Left lung (tissue), 14 donors: ENCODE measurements at places on chromosomes 16 and 17. TPM values are rescaled to one million over a fixed set of nuclear protein-coding genes. Genes with fewer than 3 reads are reported as not detected.

GRCh38 chr17:36198831-36199465 is 2.4 kb upstream of the CCL3L1 start:
- DNase-seq, result no peak

DNA sequence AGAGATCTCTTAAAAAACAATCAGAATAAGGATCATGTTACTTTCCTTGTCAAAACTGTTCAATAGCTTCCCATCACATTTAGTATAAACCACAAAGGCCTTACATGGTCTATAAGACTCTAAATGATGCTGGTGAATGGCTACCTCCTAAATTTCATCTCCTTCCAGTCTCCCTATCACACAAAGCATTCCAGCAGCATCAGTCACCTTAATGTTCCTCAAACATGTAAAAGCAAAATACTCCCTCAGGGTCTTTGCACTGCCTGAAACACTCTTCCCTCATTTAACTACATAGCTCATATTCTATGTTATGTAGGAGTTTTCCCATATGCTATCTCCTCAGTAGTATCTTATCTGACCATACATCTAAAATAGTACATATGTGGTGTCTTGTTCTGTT is 53.5 kb upstream of the INTS2 start:
- no peak for DNase-seq

DNA sequence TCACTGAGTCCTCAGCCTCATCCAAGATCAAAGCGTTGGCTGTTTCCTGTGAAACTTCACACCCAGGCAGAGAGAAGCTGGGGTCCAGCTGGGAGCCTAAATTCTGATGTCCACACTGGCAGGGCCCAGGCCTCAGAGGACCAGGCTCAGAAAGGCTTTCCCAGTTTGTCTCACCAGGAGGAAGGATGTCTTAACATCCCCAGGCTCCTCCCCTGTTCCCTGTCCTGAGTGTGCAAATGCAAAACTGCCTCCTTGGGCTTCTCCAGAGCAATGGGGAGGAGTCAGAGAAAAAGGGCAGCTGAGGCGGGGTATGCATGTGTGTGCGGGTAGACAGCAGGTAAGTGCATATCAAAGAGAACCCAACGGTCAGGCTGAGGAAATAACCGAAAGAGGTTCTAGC is 45.7 kb downstream of the CUEDC1 start:
- DNase-seq, result no peak

DNA sequence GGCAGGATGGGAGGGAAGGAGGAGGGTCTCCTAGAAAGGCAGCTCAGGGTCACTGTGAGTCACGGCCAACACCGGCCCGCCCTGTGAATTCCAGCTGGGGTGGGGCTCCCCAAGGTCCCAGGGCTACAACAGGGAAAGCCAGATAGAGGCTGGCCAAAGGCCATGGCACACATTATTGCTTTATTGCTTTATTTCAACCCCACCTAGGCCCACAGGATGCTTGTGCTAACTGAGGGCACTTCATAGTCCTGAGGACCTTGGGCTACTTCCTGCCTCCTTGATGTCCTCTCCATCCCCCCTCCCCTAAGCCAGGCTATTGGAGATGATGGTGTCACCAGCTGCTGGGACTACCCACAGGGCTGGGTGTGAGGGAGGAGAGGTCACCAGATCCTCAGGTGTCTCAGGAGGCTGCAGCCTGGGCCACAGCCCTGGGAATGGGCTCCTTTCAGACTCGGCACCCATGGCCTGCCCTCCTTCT is 26.1 kb downstream of the LRRC75A start:
- peak; percentile 38 for DNase-seq

DNA sequence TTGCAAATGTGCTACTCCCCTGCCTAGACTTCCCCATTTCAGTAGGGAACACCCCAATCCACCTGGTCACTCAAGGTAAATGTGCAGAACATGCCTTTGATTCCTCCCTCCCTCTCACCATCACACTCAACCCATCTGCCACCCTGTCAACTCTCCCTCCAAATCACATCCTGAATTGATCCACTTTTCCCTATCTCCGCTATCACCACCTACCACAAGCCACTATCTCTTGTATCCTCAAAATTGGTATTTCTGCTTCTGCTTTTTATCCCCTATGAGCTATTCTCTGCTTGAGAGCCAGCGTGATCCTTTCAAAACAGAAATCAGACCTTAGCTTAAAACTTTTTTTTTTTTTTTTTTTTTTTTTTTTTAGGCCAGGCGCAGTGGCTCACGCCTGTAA is 5.4 kb upstream of the NOL11 start:
- no peak for DNase-seq

GRCh38 chr17:4751932-4752331 is 12.2 kb upstream of the CXCL16 start:
- DNase-seq, result no peak

- DNase-seq, result peak; percentile 49
Observed at GRCh38 chr16:30903596-30903995, 7.2 kb downstream of the CTF1 start.

- no peak for DNase-seq
Observed at GRCh38 chr17:78995761-78996451, 13.7 kb downstream of the CANT1 start.

GRCh38 chr17:20264996-20265395 is 202.3 kb downstream of the LGALS9B start:
- DNase-seq, result no peak

- DNase-seq, result no peak
Observed at GRCh38 chr17:3894911-3895343, 2.1 kb upstream of the CAMKK1 start.

GRCh38 chr17:81447331-81447933 is 52.2 kb downstream of the BAHCC1 start:
- DNase-seq, result no peak

- no peak for DNase-seq
Observed at GRCh38 chr16:78399384-78399783, 299.9 kb downstream of the WWOX start.

DNA sequence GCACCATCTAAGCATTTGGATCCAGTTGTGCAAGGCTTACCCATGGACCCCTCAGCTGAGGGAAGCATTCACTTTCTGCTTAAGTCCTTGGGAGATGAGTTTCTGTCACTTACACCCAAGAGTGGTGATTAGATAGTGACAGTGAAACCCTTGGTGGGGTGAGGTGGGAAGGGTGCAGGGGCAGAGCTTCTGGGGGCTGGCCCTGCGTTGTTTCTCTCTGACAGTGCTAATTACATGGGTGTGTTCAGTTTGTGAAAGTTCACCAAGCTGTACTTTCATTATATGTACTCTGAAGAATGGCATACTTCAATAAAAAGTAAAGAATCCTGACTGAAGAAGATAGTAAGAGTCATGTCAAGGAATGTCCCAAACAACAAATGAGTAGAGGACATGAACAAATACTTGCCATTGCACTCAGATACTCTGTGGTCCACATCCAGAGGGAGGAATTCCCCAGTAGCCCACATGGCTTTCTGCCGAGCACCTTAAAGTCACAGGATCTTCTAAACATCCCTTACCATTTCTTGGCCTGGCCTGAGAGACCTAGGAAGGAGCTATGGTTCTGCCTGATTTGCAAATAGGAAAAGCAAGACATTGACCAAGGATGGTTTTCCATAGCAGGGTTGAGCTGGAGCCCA is 8.4 kb downstream of the CHST6 start:
- DNase-seq, result no peak

- DNase-seq, result no peak
Observed at GRCh38 chr16:57196286-57196685, 10.2 kb downstream of the RSPRY1 start.

GRCh38 chr16:14500791-14501190 is 129.3 kb downstream of the PARN start:
- no peak for DNase-seq

DNA sequence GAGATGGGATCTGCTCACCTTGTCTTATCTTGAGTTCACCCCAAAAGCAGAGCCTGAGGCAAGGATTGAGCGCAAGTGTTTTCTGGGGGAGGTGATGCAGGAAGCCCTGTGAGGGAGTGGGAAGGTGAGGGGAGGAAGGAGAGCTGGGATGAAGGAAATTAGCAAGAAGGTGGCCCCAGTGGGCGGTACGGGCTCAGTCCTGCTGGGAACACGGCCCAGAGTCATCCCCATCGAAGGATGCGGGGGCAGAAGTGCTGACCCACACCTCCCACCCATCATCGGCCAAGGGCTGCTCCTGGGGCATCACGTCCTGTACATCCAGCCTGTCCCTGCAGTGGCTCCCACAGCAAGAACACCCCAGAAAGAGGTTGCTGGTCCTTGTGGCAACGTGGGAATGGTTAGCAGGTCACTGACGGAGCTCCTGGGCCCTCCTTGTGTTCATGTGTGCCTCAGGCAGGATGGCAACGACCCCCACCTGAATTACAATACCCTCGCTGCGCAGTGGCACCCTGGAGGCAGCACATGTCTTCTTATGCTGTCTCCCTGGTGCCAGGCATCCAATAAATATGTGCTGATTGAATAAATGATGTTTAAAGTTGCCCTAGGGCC is 18.2 kb downstream of the C16orf95 start:
- DNase-seq, result no peak

GRCh38 chr16:20214401-20214800 is 112.9 kb downstream of the GP2 start:
- no peak for DNase-seq

DNA sequence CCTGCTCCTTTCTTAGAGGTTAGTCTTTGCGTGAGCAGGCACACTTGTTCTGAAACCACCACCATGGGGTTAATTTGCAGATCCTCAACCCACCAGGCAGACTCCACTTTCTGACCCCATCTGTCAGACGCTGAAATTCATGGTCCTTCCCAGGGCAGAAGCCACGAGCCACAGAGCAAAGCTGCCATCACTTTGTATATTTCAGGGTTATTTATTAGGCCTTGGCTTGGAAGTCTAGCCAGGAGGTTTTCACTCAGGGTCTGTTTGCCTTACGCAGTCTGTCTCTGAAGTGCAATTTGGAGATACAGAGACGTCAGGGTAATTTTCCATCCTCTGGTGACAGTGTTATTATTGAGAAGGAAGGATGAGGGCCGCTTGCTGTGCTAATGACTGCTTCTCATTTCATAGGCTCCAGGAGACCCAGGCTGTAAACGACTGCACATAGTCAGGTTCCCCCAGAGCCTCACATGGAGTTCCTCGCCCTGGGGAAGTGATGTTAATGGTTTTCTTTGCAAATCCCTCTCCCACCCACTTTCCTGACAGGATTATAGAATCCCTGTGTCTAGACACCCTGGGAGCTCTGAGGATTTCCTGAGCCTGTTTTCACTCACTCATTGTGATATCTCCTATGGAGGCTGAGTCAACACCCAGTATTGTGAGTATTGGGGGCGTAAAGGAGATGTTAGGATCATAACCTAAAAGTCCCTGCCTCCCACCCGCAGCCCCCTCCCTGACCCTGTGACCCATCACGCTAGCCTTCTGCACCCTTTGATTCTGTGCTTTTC is 269.0 kb downstream of the ABCC12 start:
- DNase-seq, result no peak

DNA sequence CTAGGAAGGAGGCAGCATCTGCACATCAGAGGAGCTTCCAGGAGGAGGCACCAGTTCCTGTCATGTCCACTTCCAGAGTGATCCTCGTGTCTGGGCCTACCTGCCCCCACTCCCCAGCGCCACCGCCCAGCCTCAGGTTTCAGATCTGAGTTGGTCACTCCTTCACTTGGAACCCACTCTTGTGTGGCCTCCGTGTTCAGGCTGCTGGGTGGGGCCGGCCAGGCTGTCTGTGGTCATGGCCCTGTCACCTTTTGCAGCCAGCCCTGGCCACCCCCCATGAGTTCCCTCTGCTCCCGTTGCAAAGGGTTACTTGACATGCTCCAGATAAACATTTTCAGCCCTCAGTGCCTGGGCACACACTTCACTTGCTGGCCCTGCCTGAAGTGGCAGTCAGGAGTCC is 26.6 kb upstream of the SPPL2C start:
- no peak for DNase-seq

DNA sequence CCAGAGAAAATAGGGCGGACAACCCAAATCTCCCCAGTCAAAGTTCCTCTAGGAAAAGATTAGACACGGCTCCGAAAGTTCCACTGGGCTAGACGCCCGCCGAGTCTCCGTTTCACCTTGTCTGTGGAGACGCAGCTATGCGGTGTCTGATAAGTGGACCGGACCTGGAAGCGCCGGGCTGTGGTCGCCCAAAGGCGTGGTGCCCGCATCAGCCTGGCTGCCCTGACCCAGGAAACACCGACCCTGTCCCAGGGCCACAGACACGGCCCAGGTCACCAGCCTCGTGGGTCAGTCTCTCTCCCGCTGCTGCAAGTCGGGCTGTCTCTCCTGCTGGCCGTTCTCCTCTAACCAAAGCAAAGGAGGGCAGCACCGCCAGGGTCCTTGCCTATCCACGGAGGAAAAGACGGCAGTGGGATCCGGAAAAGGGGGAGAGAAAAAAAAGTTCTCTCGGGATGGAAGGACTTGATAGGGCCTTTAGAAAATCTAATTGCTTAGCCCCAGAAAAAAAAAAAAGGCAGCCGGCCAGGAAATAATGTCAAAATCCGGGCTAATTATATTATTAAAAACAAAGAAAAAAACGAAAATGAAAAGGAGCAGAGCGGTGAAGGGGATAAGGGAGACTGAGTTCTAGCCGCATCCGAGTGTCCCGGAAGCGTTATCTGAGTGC is 13.9 kb upstream of the FOXF1 start:
- no peak for DNase-seq

DNA sequence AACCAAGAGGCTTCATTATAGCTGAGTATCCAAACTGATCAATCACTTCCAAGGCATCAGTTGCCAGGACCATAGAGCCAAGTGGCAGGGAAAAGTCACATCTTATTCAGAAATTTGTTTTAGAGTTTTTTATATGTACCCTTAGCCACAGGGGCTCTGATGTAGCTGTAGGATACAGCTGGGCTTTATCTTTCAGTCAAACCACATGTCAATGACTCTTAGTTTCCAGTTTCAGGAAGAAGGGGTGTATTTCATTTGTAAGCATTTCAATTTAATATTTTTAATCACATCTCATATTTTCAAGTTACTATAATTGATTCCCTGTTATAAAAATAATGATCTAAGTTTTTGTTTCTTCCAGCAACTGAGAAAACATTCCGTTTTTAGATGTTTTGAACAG is 2.9 kb upstream of the FLCN start:
- no peak for DNase-seq

DNA sequence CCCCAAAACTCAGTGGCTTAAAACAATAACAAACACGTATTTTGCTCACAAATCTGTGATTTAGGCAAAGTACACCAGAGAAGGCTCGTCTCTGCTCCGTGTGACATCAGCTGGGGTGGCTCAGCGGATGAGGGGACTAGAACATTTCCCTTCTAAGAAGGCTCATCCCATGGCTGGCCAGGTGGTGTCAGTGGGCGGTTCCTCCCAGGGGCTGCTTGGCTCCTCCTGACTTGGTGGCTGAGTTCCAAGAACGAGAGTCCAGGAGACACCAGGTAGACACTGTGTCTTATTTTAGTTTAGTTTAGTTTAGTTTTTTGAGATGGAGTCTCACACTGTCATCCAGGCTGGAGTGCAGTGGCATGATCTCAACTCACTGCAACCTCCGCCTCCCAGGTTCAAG is 5.6 kb upstream of the CHMP6 start:
- no peak for DNase-seq

The MVP gene
- polyA plus RNA-seq, result 22.0 TPM

The MAZ gene
- polyA plus RNA-seq, result 284 TPM

The KRT23 gene
- 0.09 TPM for polyA plus RNA-seq

The ITGB3 gene
- polyA plus RNA-seq, result 10.8 TPM

The TVP23A gene
- polyA plus RNA-seq, result 6.9 TPM

The TSC2 gene
- polyA plus RNA-seq, result 130 TPM

The CDK3 gene
- polyA plus RNA-seq, result 23.3 TPM
